Hindlimb muscle (tissue), 1 donor: ENCODE measurements at places on chromosomes 3 and 15.

GRCh38 chr3:54547051-54547450 is 380.8 kb downstream of the LRTM1 start:
- DNase-seq, result no peak

- DNase-seq, result no peak
Measured at GRCh38 chr3:56800832-56801661, 702 bp downstream of the ARHGEF3 start.

DNA sequence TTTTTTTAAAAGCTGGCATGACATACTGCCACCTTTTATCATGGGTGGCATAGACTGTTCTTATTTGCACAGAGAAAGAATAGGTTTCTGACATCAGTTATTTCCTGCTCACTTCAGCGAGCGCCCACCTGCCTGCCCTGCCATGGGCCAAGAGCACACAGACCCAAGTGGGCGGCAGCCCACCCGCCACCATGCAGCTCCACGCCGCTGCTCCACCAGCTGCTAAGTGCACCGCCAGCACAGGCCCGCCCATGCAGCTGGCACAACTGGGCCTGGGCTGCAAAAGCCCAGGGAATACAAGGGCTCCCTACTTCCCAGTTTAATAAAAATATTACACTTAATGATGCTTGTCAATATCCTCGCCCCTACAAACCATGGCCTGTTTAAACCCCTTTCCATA is 15.4 kb downstream of the ZNF148 start:
- no peak for DNase-seq

- no peak for DNase-seq
Measured at GRCh38 chr3:174614036-174614435, 245.1 kb upstream of the NAALADL2 start.

DNA sequence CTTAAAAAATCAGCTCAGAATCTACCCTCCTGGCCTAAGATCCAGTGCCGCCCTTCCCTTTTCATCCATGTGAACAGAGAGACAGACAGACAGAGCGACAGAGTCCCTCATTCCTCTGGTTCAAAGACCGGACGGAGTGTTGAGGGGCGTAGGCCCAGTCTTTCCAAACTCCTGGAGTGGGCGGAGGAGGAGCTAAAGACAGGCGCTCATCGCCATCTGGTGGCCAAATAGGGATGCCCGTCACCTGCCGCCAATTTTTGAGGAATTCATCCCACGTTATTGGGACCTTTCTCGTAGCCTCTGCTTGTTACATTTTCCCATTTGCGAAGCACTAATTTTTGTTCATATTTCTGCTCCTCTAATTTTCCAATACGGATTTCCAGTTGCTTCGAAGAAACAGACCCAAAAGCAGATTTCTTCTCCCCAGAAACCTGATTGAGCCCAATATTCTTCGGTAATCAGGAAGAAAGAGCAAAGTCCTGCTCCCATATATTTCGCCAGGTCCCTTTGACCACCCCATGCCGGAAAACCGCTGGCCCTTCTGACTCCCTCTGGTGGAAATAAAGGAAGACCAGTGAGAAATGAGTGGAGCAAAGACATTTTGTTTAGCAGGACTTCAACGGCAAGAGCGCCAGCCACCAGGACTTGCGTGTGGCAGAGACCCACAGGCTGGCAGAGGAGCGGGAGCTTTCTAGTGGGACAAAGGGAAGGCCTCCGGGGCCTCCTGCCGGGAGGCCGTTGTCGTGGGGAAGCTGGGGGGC is 88.0 kb downstream of the LRRK1 start:
- peak; percentile 86 for DNase-seq

- DNase-seq, result no peak
Measured at GRCh38 chr3:65974509-65974908, 64.2 kb downstream of the MAGI1 start.

GRCh38 chr15:67820992-67821783 is 4.1 kb upstream of the SKOR1 start:
- DNase-seq, result peak; percentile 75

- DNase-seq, result no peak
Measured at GRCh38 chr3:28651159-28651558, 302.5 kb upstream of the AZI2 start.

GRCh38 chr15:68585574-68586273 is 6.9 kb downstream of the CORO2B start:
- no peak for DNase-seq

DNA sequence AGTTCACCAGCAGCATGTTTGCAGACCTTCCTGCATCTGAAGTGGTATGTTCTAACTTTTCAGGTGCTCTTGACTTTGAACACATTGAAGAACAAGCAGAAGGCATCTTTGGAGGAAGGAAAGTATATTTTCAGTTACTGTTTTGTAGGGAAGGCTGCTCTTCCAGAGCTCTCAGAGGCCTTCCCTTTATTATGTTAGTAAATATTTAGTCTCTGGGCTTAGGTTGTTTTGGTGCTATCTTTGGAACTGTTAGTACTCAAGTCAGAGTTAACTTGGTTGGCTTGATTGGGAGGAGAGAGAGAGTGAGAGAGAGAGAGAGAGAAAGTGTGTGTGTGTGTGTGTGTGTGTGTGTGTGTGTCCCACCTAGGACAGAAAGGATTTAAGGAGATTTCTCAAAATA is 188.2 kb downstream of the ITPR1 start:
- no peak for DNase-seq

GRCh38 chr3:125512135-125512920 is 7.7 kb downstream of the SNX4 start:
- DNase-seq, result no peak

DNA sequence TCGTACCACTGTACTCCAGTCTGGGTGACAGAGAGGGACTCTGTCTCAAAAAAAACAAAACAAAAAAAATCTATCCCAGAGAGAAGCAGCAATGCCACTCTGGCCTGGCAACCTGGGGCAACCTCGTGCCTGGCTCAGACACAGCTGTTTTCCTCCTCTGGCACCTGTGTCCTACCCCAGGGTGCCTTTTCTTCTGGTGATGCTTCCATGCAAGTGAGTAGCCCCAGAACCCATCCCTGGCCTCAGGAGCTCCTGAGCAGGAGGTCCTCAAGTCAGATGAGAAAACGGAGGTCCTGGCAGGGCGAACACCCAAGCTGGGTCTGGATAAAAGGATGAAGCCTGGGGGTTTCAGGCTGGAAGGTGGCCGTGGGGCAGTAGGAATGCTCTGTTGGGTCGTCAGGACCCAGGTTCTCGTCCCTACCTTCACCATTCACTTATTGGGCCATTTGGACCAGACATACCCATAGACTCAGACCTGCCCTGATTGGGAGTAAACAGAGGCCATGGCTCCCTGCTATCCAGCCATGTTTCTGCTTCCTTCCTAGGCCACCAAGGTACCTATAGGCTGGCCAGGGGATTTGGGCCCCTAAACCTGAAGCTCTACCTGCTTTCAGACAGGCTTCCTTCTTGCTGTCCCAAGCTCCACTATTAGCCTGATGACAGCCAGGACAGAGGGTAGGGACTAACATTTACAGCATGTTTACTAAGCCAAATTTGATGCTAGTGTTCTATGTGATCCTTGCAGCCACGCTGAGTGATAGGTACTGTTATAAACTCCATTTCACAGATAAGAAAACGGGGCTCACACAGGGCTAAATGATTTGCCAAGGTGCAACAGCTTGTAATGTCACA is 102.2 kb downstream of the DAPK2 start:
- DNase-seq, result no peak

DNA sequence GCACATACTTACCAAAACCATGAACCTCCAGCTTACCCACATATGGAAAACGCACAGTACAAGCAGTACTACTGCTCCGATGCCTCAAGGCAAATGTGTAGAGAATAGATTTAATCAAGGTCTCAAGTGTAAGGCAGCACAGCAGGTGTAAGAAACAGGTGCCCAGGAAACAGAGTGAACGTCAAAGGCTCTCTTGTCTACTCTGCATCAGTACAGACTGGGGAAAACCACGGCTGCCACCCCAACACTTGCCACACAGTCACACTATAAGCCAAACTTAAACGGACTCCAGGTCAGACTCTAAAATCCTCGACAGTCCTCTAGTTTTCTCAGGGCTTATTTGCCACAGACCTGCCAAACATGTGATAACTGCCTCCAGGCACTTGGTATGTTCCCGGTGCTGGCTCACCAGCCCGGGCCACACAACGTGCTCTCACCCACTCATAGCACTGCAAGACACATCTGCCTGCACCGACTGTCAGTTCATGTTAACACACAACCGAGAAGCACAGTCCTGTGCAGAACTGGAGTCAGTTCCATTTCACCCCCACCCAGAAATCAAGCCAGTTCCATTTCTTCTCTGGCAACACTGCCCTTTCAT is 30.6 kb downstream of the ABCC5 start:
- DNase-seq, result no peak

DNA sequence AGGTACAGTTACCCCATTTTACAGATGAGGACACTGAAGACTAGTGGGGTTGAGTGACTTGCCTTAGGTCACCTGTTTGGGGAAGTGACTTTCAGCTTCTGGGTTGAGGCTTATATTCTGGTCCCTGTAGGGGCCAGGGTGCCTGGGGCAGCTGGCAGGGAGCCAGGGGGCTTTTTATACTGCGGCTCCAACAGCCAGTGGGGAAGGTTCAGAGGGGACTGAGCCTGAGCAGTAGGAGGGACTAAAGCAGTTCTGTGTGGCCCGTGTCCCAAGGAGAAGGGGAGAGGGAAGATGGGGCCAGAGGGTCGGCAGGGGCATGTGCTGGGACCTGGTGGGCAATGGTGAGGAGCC is 37.7 kb downstream of the SLC6A6 start:
- DNase-seq, result no peak

DNA sequence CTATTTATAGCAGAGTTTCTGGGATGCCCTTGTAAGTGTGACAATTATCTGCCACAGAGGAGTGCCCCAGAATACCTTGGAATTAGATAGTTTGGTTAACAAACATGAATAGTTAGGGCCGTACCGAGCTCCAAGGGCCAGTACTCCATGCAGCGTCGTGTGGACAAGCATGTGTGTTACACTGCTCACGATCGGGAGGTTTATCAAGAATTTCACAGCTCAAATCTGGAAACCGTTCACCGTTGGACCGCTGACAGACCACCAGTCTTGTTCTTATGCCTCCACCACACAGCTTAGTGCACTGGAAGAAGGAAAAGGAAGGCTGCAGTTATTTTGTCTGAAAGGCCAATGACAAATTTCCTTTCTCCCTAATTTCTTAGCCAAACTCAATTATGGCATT is 93.7 kb downstream of the ADAMTS9 start:
- no peak for DNase-seq

DNA sequence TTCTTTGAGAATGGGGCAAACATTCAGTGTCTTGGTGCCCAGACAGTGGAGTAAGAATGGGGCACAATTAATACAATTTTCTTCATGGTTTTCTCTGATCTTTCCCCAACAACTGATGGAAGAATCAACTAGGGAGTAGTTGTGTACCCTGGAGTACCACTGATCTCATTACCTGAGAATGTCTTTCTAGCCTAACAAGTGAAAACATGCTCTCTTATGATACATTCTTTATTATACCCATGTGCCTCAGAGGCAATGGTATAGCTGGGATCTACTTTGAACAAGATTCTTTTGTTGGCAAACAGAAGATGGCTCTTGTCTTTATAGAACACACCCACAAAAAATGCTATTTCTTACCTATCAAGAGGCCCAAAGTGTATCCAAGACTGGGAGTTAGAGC is 250.6 kb upstream of the CMC1 start:
- DNase-seq, result no peak
